ENCODE measurements at places on chromosomes 6 and 20.

GRCh38 chr20:19838468-19838867 is 80.4 kb downstream of the RIN2 start:
- DNase-seq: no peak

GRCh38 chr6:43127180-43127579 is 43.9 kb upstream of the SRF start:
- DNase-seq: no peak

GRCh38 chr6:84777888-84778287 is 13.5 kb upstream of the TBX18 start:
- no peak for DNase-seq

DNA sequence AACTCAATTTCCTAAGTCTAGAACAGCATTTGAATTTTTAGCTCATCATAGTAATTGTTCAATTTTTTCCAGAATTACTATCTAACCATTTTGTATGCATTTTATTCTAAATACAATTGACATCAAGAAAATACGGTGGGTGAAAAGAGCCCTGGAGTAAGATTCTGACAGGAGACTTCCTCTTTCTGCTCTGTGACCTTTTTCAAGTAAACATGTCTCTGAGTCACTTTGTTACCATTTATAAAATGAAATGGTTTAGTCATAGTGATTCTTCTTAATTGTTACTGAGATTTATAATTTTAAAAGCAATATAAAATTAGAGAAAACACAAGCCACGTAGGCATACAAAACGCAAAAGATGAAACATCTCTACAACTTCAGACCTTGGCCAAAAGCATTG is 80.2 kb downstream of the PLCB1 start:
- DNase-seq: no peak

DNA sequence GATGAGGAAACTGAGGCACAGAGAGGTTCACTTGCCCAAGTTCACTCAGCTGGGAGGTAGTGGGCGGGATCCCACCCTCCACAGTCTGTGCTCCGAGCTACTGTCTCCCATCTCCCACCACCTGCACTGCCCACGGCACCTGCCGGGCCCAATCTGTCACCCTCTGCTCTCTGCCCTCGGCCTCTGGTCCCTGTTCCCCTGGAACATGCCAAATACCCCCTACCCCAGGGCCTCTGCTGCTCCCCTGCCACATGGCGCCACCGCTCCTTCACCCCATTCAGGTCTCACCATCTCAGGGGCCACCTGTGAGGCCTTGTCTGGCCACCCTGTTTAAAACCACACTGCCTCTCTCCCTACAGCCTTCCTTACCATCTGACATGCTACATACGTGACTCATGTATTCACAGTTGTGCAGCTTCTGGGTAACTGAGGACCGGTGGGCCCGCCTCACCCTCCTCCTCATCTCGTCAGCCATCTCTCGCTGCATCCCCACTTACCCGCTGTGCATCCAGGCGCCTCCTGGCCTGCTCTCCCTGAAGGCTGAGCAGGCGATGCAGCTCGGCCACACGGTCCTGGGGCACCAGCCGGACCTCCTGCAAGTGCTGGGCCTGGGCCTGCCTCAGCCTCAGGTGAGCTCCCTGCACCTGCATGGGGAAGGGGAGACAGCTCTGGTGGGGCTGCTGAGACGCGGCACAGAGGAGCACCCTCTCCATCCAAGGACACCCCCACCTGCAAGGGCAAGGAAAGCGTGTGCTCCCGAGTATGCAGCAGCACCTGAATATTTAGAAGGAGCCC is 50.6 kb downstream of the GINS1 start:
- DNase-seq: no peak

- DNase-seq: no peak
Observed at GRCh38 chr6:16677458-16677857, 83.8 kb downstream of the ATXN1 start.

- no peak for DNase-seq
Observed at GRCh38 chr6:38118791-38119365, 299.4 kb downstream of the ZFAND3 start.

GRCh38 chr6:82924799-82925535 is 140.7 kb downstream of the UBE3D start:
- DNase-seq: no peak

GRCh38 chr6:14656078-14656521 is 538.5 kb downstream of the CD83 start:
- DNase-seq: no peak

DNA sequence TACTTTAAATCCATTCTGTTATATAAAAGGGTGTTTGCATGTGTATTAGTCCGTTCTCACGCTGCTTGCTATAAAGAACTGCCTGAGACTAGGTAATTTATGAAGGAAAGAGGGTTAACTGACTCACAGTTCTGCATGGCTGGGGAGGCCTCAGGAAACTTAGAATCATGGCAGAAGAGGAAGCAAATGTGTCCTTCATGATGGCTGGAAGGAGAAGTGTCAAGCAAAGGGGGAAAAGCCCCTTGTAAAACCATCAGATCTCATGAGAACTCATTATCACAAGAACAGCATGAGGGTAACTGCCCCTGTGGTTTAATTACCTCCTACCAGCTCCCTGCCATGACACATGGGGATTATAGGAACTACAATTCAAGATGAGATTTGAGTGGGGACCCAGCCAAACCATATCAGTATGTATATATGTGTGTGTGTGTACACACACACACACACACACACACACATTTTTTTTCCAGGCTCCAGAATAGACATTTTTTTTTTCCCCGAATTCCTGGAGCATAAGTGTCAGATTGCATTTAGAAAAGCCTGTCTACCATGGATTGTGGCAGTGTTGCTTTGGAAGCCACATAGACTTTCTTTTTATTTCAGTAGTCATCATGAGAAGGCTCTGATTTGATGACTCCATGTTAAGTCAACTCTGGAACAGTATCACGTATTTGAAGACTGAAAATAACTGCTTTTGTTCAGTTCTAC is 31.5 kb downstream of the KDM1B start:
- no peak for DNase-seq

- no peak for DNase-seq
Observed at GRCh38 chr6:167304912-167305311, 13.8 kb downstream of the UNC93A start.

- no peak for DNase-seq
Observed at GRCh38 chr6:111989743-111990142, 64.2 kb upstream of the CCN6 start.

DNA sequence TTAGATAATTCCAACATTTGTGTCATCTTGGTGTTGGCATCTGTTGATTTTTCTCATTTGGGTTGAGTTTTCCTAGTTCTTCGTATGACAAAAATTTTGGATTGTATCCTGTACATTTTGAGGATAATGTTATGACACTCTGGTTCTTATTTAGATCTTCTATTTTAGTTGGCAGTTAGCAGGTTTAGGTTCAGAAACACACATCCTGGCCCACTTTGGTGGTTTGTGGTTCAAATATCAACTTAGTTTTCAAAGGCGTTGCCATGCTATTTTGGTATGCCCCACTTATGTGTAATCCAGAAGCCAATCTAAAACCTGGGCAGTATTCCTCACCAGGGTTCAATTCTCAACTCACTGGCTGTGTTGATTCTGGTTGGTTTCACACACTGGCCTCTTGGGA is 68.2 kb downstream of the NOX3 start:
- DNase-seq: no peak

DNA sequence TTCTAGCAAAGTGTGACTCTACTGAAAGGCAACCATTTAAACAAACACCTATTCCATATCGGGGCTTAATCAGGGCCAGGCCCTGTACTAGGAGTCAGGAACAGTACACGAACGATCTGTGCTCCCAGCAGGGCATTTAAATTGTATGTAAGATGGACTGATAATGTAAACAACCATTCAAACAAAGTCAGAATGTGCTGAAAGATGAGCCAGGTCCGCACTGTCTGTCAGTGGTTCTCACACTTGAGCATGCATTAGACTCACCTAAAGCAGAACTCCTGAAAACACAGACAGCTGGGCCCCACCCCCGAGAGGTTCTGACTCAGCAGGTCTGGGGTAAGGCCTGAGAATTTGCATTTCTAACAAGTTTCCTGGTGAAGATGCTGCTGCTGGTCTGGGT is 81.6 kb downstream of the PXDC1 start:
- DNase-seq: no peak

- DNase-seq: no peak
Observed at GRCh38 chr6:25290306-25291060, 11.3 kb downstream of the CARMIL1 start.

DNA sequence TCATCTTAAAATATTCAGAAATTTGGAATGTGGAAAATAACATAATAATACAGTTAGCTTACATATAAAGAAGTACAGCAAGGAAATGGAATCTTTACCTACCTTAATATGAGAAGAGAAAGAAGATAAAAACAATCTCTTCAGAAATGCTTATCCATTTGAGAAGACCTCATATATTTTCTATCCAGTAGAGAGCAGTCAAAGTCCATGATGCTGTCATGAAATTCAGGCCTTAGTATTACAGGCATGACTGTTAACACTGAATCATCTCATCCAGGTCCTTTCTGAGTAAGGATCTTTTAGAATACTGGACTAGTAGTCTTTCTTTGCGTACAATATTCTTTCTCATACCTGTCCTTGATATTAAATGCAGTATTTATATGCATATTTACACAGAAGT is 713.4 kb downstream of the CD109 start:
- DNase-seq: no peak

- DNase-seq: no peak
Observed at GRCh38 chr20:57743450-57744095, 33.8 kb upstream of the PMEPA1 start.

- no peak for DNase-seq
Observed at GRCh38 chr6:37798436-37799262, 20.9 kb upstream of the ZFAND3 start.

Data from activated T-helper 1 cell treated with Interleukin-2 at 50 U/mL for 16 hours (primary cell).